ENCODE measurements at places on chromosomes 1 and 21.

DNA sequence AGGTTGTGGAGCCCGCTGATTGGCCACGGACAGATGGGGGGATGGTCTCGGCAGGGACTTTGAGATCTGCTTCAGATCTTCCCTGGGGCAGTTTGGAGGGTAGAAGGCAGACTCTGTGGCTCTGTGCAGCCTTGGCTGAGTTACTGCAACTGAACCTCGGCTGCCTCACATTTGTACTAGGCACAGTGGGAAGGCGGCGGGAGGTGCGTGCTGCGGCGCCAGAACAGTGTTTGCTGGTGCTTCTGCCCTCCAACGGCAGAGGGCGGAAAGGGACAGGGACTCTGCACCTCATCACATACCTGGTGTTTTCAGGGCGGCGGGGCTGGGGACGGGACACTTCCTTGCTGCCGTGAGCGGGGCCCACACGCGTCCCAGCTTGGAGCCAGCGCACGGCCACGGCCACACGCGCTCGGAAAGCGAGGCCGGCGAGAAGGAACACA is 26.2 kb downstream of the SLC66A1 start:
- no peaks in the 10 kb centered on the region for H3K27me3 ChIP-seq
- peaks cover 21% of the 10 kb centered on the region for H3K36me3 ChIP-seq
- H3K27ac ChIP-seq: no peak overlapping the region
- H3K4me1 ChIP-seq: no peaks in the 10 kb centered on the region
- no peak overlapping the region for H3K4me3 ChIP-seq

DNA sequence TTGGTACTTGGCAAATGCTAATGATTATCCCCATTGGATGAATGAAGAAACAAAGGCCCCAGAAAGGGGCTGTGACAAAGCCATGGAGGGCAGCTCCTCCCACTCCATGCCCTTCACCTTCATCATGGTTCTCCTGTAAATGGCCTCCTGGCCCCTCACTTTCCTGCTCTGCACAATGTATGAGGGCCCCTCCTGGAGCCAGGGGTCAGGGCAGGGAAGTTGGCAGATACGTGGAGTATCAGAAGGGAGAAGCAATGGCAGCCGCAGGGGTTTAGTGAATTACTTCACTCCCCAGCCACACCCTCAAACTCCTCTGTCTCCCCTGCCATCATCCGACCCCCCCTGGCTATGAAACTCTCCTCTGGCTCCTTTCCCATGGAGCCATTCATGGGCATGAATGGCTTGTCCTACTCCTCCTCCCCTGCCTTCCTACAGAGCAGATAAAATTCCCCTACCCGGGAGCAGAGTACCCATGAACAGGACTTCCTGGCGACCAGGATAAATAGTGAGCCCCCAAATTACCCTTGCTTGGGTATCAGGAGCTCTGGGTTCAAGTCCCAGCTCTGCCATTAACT is 86.3 kb downstream of the CAMK2N1 start:
- H3K27ac ChIP-seq: no peak overlapping the region
- no peaks in the 10 kb centered on the region for H3K4me1 ChIP-seq
- no peak overlapping the region for H3K4me3 ChIP-seq
- H3K27me3 ChIP-seq: peaks cover 26% of the 10 kb centered on the region
- no peak for DNase-seq
- H3K36me3 ChIP-seq: no peaks in the 10 kb centered on the region

GRCh38 chr1:222940095-222940494 is 125.3 kb downstream of the DISP1 start:
- no peak for DNase-seq
- no peaks in the 10 kb centered on the region for H3K36me3 ChIP-seq
- H3K4me3 ChIP-seq: no peak overlapping the region
- no peaks in the 10 kb centered on the region for H3K27me3 ChIP-seq
- no peak overlapping the region for H3K27ac ChIP-seq
- no peaks in the 10 kb centered on the region for H3K4me1 ChIP-seq

- no peak overlapping the region for H3K27ac ChIP-seq
- no peak overlapping the region for H3K4me3 ChIP-seq
- H3K36me3 ChIP-seq: no peaks in the 10 kb centered on the region
- H3K27me3 ChIP-seq: peaks cover 4% of the 10 kb centered on the region
Measured at GRCh38 chr1:164320790-164321731, 237.9 kb upstream of the PBX1 start.

GRCh38 chr1:9770298-9770697 is 53.5 kb downstream of the CLSTN1 start:
- H3K4me3 ChIP-seq: no peak overlapping the region
- H3K4me1 ChIP-seq: peaks cover 2% of the 10 kb centered on the region
- H3K27me3 ChIP-seq: no peaks in the 10 kb centered on the region

- no peak overlapping the region for H3K27ac ChIP-seq
- peaks cover 8% of the 10 kb centered on the region for H3K36me3 ChIP-seq
- no peaks in the 10 kb centered on the region for H3K27me3 ChIP-seq
- peaks cover 13% of the 10 kb centered on the region for H3K4me1 ChIP-seq
Measured at GRCh38 chr1:197664391-197664790, 110.9 kb downstream of the DENND1B start.

DNA sequence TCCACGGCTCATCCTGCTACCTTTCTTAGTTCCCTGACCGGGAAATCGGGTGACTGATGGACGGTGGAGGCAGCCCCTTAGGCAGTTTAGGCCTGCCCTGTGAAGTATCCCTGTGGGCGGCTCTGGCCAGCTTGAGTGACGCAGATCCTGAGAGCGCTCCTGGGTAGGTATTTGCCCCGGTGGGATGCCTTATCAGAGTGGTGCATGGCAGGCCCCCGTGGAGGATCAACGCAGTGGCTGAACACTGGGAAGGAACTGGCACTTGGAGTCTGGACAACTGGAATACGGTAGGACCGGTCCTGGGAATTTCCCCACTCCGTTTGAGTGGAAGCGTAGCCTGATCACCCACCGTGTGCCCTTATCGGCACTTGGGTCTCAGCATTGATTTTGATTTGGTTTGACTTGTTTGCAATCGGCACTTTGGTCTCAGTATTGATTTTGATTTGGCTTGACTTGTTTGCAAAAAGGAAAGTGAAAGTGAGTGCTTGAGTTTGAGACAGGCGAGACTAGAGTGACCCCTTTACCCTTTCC is 15.2 kb downstream of the PLA2G2F start:
- H3K27ac ChIP-seq: no peak overlapping the region
- peaks cover 13% of the 10 kb centered on the region for H3K4me1 ChIP-seq
- peaks cover 3% of the 10 kb centered on the region for H3K27me3 ChIP-seq

GRCh38 chr1:155125946-155126555 is 1.6 kb upstream of the EFNA1 start:
- no peak for DNase-seq
- no peaks in the 10 kb centered on the region for H3K36me3 ChIP-seq
- peak overlapping the region; percentile 25 for H3K4me3 ChIP-seq
- peaks cover 17% of the 10 kb centered on the region for H3K4me1 ChIP-seq
- H3K27me3 ChIP-seq: peaks cover 65% of the 10 kb centered on the region
- H3K27ac ChIP-seq: no peak overlapping the region

DNA sequence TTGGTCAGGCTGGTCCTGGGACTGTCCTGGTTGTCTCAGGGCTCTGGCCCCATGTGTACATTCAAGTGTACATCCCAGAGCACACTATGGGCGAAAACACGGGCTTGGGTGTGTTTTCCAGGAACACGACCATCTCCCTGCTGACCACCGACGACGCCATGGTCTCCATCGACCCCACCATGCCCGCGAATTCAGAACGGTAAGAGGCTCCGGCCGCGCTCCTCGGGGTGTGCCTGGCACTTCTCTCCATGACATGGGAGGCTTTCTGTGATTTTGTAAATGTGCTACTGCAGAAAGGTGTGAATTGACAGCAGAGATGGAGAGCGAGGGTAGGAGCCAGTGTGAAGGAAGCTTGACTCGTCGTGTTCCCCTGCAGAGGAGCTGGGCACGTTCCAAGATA is 34.4 kb downstream of the PDE9A start:
- peaks cover 6% of the 10 kb centered on the region for H3K36me3 ChIP-seq
- H3K4me1 ChIP-seq: peaks cover 30% of the 10 kb centered on the region
- no peak overlapping the region for H3K4me3 ChIP-seq
- H3K27ac ChIP-seq: peak overlapping the region; percentile 13
- H3K27me3 ChIP-seq: no peaks in the 10 kb centered on the region
- DNase-seq: no peak

GRCh38 chr1:226664413-226665101 is 74.5 kb downstream of the ITPKB start:
- H3K4me3 ChIP-seq: no peak overlapping the region
- H3K36me3 ChIP-seq: peaks cover 13% of the 10 kb centered on the region
- peaks cover 79% of the 10 kb centered on the region for H3K4me1 ChIP-seq

DNA sequence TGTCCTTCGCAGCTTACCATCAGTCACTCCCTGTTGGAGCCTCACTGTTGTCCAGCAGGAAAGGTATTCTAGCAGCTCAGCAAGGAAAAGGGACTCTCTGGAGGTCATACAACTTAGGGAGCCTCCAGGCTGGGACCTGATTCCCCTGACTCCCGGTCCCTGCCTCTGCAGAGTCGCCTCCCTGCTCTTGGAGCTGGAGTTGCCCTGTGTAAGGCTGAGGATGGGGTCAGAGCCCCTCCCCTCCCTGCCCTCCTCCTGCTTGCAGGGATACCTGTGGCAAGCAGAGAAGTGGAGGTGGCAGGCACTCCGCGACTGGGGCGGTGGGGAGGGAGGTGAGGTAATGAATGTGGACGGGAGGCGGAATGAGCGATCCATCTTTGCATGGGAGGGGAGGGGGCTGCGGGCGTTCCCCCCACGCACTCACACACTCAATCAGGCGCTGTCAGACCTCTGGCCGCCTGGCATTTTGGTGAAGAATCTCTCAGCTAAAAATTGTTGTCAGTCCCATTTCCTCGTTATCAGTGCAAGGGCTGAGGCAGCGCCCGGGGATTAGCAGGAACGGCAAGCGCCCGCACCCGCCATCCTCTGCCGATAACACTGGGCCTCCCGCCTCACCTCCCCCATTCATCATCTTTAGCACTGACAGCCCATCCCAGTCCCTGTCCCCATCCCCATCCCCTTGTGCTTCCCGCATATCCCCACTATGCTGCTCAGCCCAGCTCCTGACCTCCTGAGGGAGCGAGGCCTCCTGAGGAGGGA is 64.3 kb downstream of the TMEM53 start:
- H3K27me3 ChIP-seq: no peaks in the 10 kb centered on the region
- H3K36me3 ChIP-seq: no peaks in the 10 kb centered on the region
- H3K27ac ChIP-seq: no peak overlapping the region
- no peaks in the 10 kb centered on the region for H3K4me1 ChIP-seq
- H3K4me3 ChIP-seq: no peak overlapping the region
